ENCODE measurements at places on chromosomes 7 and 10.

GRCh38 chr7:138710536-138711385, 9.6 kb upstream of the SVOPL start:
- DNase-seq: no peak

GRCh38 chr7:88540012-88540411, 219.5 kb upstream of the ZNF804B start:
- DNase-seq: no peak

GRCh38 chr10:75782463-75783248, 351.2 kb downstream of the LRMDA start:
- DNase-seq: no peak

DNA sequence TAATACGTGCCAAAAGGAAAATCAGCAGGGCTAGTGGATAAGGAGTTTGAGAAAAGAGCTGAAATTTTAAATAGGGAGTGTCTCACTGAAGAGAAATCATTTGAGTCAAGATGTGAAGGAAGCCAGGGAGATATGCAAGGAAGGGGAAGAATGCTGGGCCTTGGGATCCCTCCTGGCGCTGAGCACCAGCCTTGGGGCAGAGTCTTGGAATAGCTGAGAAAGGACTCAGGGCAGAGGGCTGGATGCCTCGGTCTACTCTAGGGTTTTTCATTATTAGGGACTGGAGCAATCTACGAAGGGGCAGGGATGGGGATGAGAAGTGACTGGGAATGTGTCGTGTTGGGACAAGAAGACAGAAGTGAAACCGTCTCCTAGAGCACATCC, 484 bp downstream of the ZWINT start:
- no peak for DNase-seq

DNA sequence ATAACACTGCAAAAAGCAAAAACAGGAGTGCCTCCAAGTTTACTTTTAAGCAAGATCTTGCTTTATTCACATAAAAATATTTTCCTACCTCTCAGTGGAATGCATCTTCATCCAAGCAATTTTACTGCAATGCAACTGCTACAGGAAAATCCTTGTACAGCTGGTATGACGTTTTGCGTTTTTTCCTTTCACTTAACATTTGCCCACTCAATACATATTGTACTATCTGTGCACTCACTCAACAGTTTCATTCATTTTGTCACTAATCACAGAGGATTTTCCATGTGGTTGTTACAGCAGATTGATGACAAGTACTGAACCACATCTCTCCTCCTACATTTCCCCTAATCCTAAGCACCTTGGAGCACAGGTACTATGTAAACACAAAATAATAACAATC, 222.0 kb upstream of the IMMP2L start:
- no peak for DNase-seq

DNA sequence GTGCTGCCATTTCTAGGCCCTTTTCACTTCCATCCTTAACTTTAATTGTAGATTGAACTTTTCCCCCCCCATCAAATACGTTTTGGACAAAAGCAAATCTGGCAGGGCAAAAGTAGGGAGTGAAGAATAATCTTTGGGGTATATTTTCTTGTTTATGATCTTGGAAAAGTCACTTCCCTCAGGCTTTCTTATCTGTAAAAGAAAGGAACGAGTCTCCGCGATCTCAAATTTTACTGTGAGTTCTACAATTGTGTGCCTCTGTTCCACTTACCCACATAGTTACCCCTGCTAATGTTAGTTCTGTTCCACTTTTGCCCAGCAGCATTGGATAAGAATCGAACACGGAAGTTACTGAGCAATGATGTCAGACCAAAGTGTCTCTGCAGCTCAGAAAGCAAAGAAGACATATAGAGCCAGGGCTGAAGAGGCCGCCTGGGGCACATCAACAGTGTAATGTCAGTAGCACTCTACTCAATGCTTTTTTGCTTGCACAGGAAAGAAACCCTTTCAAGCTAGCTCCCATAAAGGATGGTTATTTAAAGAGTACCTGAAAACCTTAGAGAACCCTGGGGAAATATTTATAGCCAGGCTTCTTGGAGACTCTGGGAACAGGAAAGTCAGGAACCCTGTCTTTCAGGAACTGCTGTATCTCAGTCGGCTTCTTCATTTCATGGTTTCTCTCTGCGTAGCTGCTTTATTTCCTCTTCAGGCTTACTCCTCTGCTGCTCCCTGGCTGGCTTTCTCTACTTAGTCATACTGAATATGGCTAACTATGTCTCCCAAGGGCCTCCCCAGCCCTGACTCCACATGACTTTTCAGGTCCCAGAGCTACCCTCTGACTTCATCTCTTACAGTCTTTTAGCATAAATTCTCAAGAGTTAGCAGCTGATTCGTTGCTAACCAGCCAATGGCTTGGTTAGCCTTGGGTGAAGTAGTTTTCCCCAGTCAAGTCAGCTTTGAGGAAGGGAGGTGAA, 123.7 kb upstream of the FAM3C start:
- no peak for DNase-seq

DNA sequence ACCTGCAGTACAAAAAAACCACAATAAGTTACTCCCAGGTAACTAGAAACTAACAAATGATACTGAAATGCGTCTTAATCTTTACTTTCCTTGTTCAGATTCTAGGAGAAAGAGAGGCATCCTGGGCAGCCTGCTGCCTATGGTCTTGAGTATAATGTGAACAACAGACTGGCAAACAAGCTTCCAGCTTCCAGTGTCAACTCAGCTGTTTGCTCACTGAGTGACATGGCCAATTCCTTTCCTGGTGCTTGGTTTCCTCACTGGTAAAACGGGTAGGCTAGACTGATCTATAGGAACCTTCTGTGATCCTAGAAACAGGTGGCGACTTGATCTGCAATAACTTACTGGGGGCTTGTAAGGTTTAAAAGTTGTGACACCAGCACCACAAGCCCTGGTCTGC, 10.1 kb downstream of the POLR3A start:
- no peak for DNase-seq

- DNase-seq: no peak
Observed at GRCh38 chr10:3631701-3632330, 153.2 kb downstream of the KLF6 start.
